Central memory CD4-positive, alpha-beta T cell (primary cell): ENCODE measurements at places on chromosomes 2 and 18.

DNA sequence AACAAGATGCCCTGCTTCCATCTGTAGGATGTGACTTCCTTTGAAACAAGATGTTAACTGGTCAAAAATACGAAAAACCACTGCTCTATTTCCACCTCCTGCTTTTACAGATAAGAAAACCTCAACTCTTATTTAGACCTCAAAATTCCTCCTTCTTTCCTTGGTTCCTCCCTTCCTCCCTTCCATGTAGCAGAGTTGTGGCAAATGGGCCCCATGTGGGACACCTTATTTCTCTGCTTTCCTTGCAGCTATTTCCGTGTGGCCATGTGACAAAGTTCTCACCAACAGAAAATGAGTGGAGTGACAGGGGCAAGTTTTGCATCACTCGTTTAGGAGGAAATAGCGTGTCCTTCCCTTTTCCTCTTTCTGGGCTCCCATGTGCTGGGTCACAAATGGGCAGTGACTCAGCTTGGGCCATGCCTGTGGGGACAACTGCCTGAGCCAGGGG lies 69.4 kb upstream of the SMAD2 start:
- DNase-seq, result no peak

- DNase-seq, result no peak
Measured at GRCh38 chr2:113176696-113177355, 3.1 kb downstream of the PSD4 start.

DNA sequence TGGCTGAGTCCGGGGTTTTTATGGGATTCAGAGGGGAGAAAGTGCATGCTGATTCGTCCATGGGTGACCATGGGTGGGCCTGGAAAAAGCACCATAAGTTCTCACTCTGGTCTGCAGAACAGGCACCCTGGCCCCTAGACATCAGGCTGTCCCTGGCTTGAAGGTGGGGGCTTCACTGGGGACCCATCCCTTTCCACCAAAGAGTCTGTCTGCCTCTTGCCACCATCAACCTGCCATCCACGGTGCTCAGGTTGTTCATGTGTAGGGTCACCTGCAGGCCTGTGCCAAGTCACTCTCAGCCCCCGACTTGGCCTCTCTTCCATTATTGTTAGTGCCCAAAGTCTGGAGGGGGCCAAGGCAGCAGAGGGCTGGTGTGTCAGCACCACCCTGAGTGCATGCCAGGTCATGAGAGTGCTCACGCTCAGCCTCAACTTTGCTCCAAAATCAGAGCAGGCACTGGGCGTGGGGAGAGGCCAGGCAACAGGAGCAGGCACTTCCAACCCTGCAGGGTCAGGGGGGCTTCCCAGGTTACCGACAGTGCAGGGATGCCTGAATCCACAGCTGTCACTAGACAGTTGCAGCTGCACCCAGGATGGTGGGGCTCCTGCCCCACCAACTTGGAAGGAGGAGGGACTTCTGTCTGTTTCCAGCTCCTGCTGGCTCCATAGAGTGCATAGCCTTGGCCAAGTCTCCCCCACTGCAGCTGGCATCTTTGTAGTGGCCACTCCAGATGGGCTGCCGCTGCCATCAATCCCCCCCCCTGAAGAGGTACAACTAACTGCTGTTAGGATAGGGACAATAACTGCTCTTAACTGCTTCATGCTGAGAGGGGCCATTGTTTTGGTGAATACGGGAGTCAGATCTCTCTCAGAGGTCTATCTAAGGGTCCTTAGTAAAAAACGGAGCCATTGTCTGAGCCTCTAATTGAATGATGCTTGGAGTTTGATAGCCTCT lies 209.3 kb downstream of the AKAIN1 start:
- no peak for DNase-seq

- no peak for DNase-seq
Measured at GRCh38 chr2:191264647-191265081, 19.5 kb downstream of the MYO1B start.
